Nephron progenitor cell (in vitro differentiated cells): ENCODE measurements at places on chromosomes 3 and 15.

DNA sequence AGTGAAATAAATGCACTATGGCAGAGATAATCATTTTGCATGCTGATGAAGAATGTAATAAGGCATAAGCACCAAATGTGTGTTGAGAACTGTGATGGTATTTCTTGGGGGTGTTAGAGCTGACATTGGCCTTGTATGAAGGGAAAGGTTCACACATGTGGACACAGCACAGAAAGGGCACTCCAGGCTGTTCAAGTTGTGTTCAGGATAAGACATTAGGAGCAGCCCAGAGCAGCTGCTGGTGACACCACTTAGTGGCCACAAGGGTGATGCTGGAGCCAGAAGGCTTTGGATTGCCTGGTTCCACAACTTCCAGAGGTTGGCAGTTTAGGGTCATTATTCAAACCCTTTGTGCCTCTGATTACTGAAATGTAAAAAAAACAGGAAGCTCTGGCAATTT, 155.4 kb downstream of the GOLGA6L6 start:
- H3K4me3 ChIP-seq: no peak overlapping the region
- no peaks in the 10 kb centered on the region for H3K4me1 ChIP-seq
- no peak overlapping the region for H3K27ac ChIP-seq
- no peaks in the 10 kb centered on the region for H3K27me3 ChIP-seq
- DNase-seq: no peak

- no peak for DNase-seq
- H3K36me3 ChIP-seq: no peaks in the 10 kb centered on the region
- H3K27me3 ChIP-seq: peaks cover under 1% of the 10 kb centered on the region
- no peak overlapping the region for H3K27ac ChIP-seq
- H3K4me1 ChIP-seq: no peaks in the 10 kb centered on the region
Measured at GRCh38 chr3:514192-514591, 317.6 kb downstream of the CHL1 start.

DNA sequence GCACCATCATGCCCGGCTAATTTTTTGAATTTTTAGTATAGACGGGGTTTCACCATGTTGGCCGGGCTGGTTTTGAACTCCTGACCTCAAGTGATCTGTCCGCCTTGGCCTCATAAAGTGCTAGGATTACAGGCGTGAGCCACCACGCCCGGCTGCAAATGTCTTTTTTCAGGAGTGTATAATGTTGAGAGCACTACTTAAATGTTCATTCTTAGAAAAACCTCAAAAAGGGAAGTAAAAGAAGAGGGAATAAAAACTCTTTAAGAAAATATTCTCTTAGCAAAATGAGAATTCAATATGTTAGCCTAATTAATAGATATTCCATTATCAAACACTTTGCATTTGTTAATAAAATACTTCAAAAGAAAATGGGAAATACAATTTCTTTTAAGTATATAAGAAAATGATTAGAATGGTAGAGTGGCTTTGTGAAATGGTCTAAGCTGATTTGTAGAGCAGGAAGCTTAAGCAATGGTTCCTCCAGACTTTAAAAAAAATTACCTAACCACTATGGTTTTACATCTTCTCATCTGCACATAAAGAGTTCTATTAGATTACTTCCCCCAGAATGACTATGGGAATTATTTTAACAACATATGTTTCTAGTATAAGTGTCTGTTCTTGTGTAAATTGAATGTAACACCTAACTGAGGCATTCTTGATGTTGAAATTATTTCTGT, 226.7 kb upstream of the ALCAM start:
- no peak overlapping the region for H3K27ac ChIP-seq
- no peaks in the 10 kb centered on the region for H3K27me3 ChIP-seq
- no peak for DNase-seq
- H3K36me3 ChIP-seq: no peaks in the 10 kb centered on the region
- no peaks in the 10 kb centered on the region for H3K4me1 ChIP-seq

- no peak overlapping the region for H3K4me3 ChIP-seq
- H3K27ac ChIP-seq: no peak overlapping the region
- H3K4me1 ChIP-seq: peaks cover 27% of the 10 kb centered on the region
- no peaks in the 10 kb centered on the region for H3K36me3 ChIP-seq
- H3K27me3 ChIP-seq: peaks cover 3% of the 10 kb centered on the region
- no peak for DNase-seq
Measured at GRCh38 chr3:153785901-153786300, 335.3 kb upstream of the ARHGEF26 start.

DNA sequence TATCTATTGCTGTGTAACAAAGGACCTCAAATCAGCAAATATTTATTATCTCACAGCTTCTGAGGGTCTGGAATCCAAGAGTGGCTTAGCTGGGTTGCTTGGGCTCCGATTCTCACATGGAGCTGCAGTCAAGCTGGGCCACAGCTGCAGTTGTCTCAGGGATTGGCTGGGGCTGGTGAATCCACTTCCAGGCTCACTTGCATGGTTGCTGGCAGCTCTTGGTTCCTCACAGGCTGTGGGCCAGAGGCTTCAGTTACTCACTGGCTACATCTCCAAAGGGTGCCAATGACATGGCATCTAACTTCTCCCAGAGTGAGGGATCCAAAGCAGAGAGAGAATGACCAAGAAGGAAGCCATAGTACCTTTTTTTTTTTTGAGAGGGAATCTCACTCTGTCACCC, 13.9 kb upstream of the SYNM start:
- no peaks in the 10 kb centered on the region for H3K36me3 ChIP-seq
- peaks cover 18% of the 10 kb centered on the region for H3K27me3 ChIP-seq
- H3K4me3 ChIP-seq: no peak overlapping the region
